Activated naive CD8-positive, alpha-beta T cell treated with anti-CD3 and anti-CD28 coated beads, Interleukin-2, amount 10 ng/mL, durations not matched to agents 7 days and 5 days (primary cell): ENCODE measurements at places on chromosomes 11 and 22. TPM values are rescaled to one million over a fixed set of nuclear protein-coding genes. Genes with fewer than 3 reads are reported as not detected.

The RNH1 gene
- 88.9 TPM for total RNA-seq

The PAMR1 gene
- not detected for total RNA-seq

The ZNHIT2 gene
- total RNA-seq = 11.9 TPM

The UBQLN3 gene
- total RNA-seq = not detected

The CCDC134 gene
- total RNA-seq = 29.2 TPM

The MS4A7 gene
- total RNA-seq = 0.99 TPM

The ANO3 gene
- total RNA-seq = not detected

DNA sequence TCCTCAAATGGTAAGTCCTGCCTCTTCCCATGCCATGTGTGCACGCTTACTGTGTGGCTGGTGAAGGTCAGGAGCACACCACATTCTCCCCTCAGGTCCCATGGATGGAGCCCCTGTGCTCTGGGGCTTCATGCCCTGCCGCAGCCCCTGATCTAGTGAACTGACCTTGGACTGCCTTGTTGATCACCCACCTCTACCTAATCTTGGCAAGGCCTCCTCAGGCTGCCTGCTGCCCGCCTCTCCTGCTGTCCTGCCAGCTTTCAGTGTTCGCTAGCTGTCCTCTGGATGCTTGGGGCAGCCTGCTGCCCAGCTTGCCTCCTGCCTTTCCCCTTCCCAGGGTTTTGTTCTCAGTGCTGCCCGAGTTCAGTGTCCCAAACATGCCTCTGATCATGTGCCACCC lies 38.1 kb downstream of the CABIN1 start:
- no peak overlapping the region for H3K27ac ChIP-seq
- H3K36me3 ChIP-seq = peaks cover 27% of the 10 kb centered on the region
- H3K27me3 ChIP-seq = no peaks in the 10 kb centered on the region
- no peak overlapping the region for H3K4me3 ChIP-seq
- no peak for DNase-seq
- peaks cover 1% of the 10 kb centered on the region for H3K4me1 ChIP-seq

- H3K27me3 ChIP-seq = peaks cover 4% of the 10 kb centered on the region
- peaks cover 16% of the 10 kb centered on the region for H3K4me1 ChIP-seq
- H3K4me3 ChIP-seq = no peak overlapping the region
- DNase-seq = no peak
These were observed 2.2 kb upstream of the KCNQ1OT1 start for GRCh38 chr11:2701898-2702434.

DNA sequence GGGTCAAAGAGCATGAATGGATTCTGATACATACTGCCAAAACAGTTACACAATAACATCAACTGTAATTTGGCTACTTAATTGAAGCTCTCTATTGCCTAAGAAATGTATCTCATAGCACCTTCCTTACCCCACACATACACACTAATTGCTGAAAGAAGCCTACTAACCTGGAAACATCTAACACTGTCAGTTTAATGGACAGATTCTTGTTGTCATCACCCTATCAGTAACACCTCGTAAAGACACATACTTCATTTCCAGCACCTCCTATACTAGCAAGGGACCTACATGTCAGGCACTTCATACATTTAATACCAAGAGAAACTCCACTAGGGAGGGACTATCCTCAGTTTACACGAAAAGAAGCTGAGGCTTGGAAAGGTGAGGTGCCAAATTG lies 9.9 kb downstream of the NAP1L4 start:
- H3K27me3 ChIP-seq = no peaks in the 10 kb centered on the region
- peaks cover 44% of the 10 kb centered on the region for H3K4me1 ChIP-seq
- peaks cover 25% of the 10 kb centered on the region for H3K36me3 ChIP-seq
- DNase-seq = no peak
- H3K4me3 ChIP-seq = no peak overlapping the region

DNA sequence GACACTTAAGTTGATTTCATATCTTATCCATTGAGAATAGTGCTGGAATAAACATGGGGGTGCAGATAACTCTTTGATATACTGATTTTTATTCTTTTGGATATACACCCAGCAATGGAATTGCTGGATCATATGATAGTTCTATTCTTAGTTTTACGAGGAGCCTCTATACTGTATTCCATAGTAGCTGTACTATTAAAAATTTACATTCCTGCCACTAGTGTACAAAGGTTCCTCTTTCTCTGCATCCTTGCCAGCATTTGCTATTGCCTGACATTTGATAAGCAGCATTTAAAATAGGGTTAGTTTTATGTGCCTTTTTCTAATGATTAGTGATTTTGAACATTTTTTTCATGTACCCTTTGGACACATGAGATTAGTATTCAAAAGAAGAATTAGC lies 554.2 kb downstream of the JRKL start:
- H3K4me1 ChIP-seq = no peaks in the 10 kb centered on the region
- H3K4me3 ChIP-seq = no peak overlapping the region
- no peaks in the 10 kb centered on the region for H3K36me3 ChIP-seq
- no peak overlapping the region for H3K27ac ChIP-seq
- DNase-seq = no peak

- no peak overlapping the region for H3K4me3 ChIP-seq
- H3K27ac ChIP-seq = no peak overlapping the region
- H3K36me3 ChIP-seq = no peaks in the 10 kb centered on the region
- H3K4me1 ChIP-seq = peaks cover 1% of the 10 kb centered on the region
- DNase-seq = no peak
These were observed 42.8 kb downstream of the GLYAT start for GRCh38 chr11:58688789-58689503.

GRCh38 chr11:8055091-8055835 lies 25.7 kb upstream of the TUB start:
- peaks cover 5% of the 10 kb centered on the region for H3K27me3 ChIP-seq
- no peak overlapping the region for H3K27ac ChIP-seq
- no peak overlapping the region for H3K4me3 ChIP-seq
- H3K36me3 ChIP-seq = no peaks in the 10 kb centered on the region
- peaks cover 5% of the 10 kb centered on the region for H3K4me1 ChIP-seq

GRCh38 chr11:11036848-11037732 lies 179.2 kb upstream of the ZBED5 start:
- H3K27ac ChIP-seq = no peak overlapping the region
- no peak overlapping the region for H3K4me3 ChIP-seq
- peaks cover 2% of the 10 kb centered on the region for H3K4me1 ChIP-seq
- H3K27me3 ChIP-seq = peaks cover 9% of the 10 kb centered on the region
- no peaks in the 10 kb centered on the region for H3K36me3 ChIP-seq

GRCh38 chr11:134640971-134641968 lies 229.2 kb upstream of the B3GAT1 start:
- no peaks in the 10 kb centered on the region for H3K4me1 ChIP-seq
- no peak for DNase-seq
- no peak overlapping the region for H3K4me3 ChIP-seq
- H3K27me3 ChIP-seq = peaks cover 11% of the 10 kb centered on the region
- no peaks in the 10 kb centered on the region for H3K36me3 ChIP-seq

DNA sequence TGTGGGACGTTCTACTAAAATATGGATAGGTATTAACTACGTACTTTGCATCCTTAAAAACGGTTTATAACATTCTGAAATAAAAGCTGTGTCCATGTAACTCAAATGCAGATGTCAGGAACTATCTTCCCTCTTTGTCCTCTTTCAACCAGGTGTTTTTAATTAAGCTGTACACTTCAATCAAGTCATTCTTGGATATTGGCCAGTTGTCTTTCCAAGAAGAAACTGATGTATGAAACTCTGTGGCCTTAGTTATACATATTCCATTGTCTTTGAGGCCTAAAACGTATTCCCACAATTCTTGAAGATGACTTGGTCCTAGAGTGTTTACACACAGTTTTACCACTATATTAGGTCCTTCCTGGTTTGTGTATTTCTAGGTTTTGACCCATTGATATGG lies 249.0 kb upstream of the CNTN5 start:
- H3K4me1 ChIP-seq = no peaks in the 10 kb centered on the region
- DNase-seq = no peak
- no peak overlapping the region for H3K27ac ChIP-seq
- H3K27me3 ChIP-seq = no peaks in the 10 kb centered on the region
- H3K4me3 ChIP-seq = no peak overlapping the region
- no peaks in the 10 kb centered on the region for H3K36me3 ChIP-seq

GRCh38 chr22:45742866-45743450 lies 71.3 kb downstream of the ATXN10 start:
- DNase-seq = no peak
- H3K4me1 ChIP-seq = peaks cover 5% of the 10 kb centered on the region
- no peak overlapping the region for H3K27ac ChIP-seq
- H3K27me3 ChIP-seq = no peaks in the 10 kb centered on the region
- no peak overlapping the region for H3K4me3 ChIP-seq
- H3K36me3 ChIP-seq = peaks cover 35% of the 10 kb centered on the region

GRCh38 chr11:10796191-10796590 lies 12.5 kb downstream of the EIF4G2 start:
- no peak overlapping the region for H3K27ac ChIP-seq
- peaks cover 47% of the 10 kb centered on the region for H3K36me3 ChIP-seq
- H3K4me1 ChIP-seq = peaks cover 47% of the 10 kb centered on the region
- no peak for DNase-seq
- peaks cover 10% of the 10 kb centered on the region for H3K27me3 ChIP-seq
- H3K4me3 ChIP-seq = no peak overlapping the region

GRCh38 chr11:86115542-86116385 lies 46.9 kb upstream of the PICALM start:
- no peak for DNase-seq
- peaks cover 2% of the 10 kb centered on the region for H3K27me3 ChIP-seq
- no peak overlapping the region for H3K4me3 ChIP-seq
- H3K27ac ChIP-seq = no peak overlapping the region
- peaks cover 19% of the 10 kb centered on the region for H3K4me1 ChIP-seq

DNA sequence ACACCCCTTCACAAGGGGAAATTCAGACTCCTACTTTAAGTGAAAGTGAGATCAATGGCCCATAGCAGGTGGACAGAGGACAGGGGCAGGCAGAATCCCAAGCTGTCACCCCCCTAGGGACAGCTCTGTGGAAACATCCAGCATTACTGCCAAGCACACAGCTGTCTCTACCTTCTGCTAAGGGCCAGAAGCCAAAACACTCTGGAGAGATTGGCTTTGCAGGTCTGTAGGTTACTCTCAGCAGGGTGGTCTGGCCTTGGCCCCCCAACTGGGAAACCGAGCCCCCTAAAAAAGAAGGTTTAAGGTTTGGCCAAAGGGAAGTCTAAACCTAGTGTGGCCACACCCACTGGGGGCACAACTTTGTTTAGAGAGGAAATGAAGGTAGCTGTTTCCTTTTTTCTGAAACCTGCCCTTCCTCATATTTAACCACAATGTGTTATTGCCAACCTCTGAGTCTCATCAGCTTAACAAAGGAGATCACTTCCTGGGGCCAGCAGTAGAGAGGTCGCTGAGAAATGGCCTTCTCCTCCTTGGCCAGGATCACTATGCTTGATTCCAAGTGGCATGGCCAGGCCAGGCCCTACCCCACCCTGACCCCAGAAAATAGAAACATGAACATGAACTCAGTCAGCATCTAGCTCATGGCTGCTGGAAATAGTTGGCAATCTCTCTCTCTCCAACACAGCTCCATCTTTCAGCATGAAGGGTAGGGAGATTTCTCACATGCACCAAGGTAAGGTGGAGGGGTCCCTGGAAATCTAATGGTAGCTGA lies 25.9 kb upstream of the SCARF2 start:
- H3K4me3 ChIP-seq = peak overlapping the region; percentile 72
- H3K27me3 ChIP-seq = no peaks in the 10 kb centered on the region
- H3K27ac ChIP-seq = peak overlapping the region; percentile 98
- peaks cover 34% of the 10 kb centered on the region for H3K4me1 ChIP-seq
- H3K36me3 ChIP-seq = peaks cover 23% of the 10 kb centered on the region

- no peaks in the 10 kb centered on the region for H3K27me3 ChIP-seq
- H3K4me3 ChIP-seq = no peak overlapping the region
- no peak for DNase-seq
- peaks cover 5% of the 10 kb centered on the region for H3K4me1 ChIP-seq
- H3K27ac ChIP-seq = no peak overlapping the region
- H3K36me3 ChIP-seq = peaks cover 25% of the 10 kb centered on the region
These were observed 42.0 kb upstream of the TTC36 start for GRCh38 chr11:118485273-118485672.

DNA sequence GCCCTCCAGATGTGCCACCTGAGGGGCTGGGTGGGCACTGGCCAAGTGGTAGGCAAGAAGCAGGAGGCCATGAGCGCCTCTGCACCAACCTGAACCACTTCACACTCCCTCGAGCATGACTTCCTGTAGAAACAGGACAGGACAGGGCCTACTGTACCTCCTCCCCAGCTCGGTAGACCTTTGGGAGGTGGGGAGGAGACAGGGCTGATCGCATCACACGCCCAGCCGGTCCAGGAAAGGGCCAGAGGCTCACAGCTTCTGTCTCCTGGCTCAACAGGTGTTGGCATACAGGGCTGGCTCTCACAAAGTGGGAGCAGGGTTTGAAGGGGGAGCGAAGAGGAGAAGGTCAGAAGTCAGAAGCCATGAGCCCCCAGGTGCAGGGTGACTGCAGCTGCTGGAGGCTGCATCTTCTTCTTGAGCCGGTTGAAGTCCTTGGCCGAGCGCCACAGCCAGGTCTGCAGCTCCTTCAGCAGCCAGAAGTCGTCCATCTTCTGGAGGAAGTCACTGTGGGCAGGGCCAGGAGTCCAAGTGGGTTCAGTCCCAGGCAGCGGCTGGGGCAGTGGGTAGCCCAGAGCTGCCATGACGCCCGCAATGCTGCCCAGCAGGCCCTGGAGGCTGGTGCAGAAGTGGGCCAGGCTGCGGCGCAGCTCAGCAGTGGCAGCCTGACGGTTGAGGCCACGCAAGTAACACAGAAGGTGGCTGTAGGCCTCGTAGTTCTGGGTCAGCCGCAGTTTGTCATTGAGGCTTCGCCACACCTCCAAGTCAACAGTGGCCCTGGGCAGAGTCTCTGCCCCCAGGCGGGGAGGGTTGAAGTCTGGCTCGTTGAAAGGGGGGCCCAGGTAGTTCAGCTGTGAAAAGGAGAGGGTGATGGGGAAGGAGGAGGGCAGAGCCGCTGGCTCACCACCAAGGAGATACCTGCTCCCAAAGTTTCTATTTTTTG lies 8.3 kb downstream of the CLCF1 start:
- peaks cover 36% of the 10 kb centered on the region for H3K27me3 ChIP-seq
- H3K4me1 ChIP-seq = peaks cover 33% of the 10 kb centered on the region
- H3K36me3 ChIP-seq = no peaks in the 10 kb centered on the region
- DNase-seq = no peak
- no peak overlapping the region for H3K4me3 ChIP-seq

- DNase-seq = no peak
- no peak overlapping the region for H3K4me3 ChIP-seq
- no peaks in the 10 kb centered on the region for H3K4me1 ChIP-seq
- H3K27me3 ChIP-seq = peaks cover 20% of the 10 kb centered on the region
- H3K27ac ChIP-seq = no peak overlapping the region
These were observed 45.1 kb upstream of the ELF5 start for GRCh38 chr11:34558673-34559072.

DNA sequence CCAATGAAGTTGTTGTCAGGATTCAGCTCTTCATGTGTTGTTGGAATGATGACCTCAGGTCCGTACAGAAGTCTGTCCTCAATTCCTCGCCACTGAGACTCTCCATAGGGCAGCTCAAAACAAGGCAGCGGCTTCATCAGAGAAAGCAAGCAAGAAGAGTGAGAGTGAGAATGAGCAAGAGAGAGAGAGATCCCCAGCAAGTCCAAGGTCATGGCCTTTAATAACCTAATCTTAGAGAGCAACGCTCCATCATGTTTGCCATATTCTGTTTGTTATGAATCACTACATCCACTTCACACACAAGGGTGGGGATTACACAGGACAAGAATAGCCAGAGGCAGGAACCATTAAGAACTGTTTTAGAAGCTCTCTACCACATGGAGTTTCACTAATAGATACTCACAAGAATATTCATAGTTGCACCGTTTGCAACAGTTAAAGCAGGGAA lies 23.3 kb upstream of the MMP7 start:
- no peak overlapping the region for H3K4me3 ChIP-seq
- H3K36me3 ChIP-seq = peaks cover 3% of the 10 kb centered on the region
- H3K4me1 ChIP-seq = no peaks in the 10 kb centered on the region
- H3K27me3 ChIP-seq = no peaks in the 10 kb centered on the region
